NCI-H524 treated with DMSO at 0.1 percent for 48 hours (cell line): ENCODE measurements at places on chromosomes 4 and X.

GRCh38 chrX:48695534-48695896 lies 1.0 kb upstream of the SUV39H1 start:
- DNase-seq: peak; percentile 40

DNA sequence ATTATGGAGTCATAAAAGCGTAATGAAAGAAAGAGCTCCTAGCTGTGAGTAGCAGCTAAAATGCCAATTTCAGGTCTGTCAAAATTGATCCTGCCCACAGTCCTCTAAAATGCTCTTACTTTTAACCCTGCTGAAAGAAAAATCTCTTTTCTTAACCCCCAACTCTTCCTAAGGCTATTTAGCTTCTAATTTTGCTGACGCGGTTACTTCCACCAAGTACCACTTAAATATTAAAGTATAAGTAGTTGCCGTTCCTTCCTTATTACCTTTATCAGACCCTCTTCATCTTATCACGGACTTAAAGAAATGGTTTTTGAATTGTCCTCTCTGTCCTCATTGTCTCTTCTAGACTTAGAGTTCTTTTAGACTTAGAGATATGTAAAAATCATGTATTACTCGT lies 272.2 kb downstream of the FRMPD4 start:
- DNase-seq: no peak

- DNase-seq: no peak
These were observed 101.0 kb downstream of the OPHN1 start for GRCh38 chrX:68332201-68332731.

DNA sequence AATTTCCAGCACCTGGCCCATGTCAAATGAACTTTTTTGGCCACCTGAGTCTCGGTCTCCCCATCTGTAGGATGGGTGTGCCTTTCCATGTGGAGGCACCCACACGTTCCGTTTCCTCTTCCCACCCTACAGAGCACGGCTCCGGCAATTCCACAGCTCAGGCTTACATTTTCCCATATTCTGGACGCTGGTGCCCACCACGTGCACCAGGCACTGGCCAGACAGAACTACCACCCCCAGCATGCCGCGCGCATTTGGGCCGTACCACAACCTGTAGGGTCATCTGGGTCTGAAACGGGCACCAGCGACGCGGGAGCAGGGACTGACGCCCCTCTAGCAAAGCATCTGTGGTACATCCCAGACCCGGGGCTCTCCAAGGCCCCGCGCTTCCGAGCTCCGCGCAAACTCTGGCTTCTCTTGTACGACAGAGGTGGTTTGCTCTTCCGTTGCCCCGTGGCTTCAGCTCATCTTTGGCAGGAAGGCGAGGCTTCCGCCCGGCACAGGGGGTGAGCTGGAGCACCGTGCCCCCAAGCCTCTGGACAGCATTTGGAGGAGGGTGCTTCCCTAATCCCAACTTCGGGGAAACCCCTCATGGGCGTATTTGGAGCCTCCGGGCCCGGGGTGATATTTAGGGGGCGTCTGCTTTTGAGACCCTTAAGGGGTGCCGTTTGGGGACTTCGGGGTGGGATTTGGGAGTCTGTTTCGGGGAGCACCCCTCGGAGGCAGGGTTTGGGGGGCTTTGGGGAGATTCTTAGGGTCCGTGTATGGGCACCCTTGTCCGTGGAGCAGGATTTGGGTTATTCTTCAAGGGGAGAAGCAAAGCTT lies 3.0 kb upstream of the UBA1 start:
- peak; percentile 86 for DNase-seq

DNA sequence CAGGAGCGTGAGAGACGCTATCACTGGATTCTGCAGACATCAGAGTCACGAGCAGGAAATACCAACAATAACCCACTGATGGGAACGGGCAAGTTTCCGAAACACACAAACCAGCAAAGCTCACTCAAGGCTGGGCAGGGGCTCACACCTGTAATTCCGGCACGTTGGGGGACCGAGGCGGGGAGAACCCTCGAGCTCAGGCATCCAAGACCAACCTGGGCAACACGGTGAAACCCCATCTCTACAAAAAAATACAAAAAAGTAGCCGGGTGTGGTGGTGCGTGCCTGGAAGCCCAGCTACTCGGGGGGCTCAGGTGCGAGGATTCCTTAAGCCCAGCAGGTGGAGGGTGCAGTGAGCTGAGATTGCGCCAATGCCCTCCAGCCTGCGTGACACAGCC lies 17.2 kb upstream of the GTPBP6 start:
- DNase-seq: no peak

DNA sequence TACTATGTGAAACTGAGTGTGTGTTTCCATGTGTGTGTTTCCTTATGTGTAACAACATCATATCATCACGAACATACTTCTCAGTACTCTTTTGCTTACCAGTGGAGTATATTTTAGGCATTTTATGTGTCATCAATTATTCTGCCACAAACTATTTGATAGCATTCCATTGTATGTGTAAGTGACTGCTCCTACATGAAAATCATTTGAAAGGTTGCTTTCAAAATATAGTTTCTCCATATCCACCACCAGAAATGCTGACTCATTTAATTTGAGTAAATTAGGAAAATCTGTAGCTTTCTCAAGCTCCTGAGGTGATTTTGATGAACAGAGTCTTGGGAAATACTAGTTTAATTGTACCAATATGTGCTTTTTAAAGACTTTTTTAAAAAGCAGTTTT lies 376.2 kb downstream of the PCDH18 start:
- no peak for DNase-seq

- peak; percentile 8 for DNase-seq
These were observed 3.4 kb downstream of the ATP1B4 start for GRCh38 chrX:120365320-120365719.

DNA sequence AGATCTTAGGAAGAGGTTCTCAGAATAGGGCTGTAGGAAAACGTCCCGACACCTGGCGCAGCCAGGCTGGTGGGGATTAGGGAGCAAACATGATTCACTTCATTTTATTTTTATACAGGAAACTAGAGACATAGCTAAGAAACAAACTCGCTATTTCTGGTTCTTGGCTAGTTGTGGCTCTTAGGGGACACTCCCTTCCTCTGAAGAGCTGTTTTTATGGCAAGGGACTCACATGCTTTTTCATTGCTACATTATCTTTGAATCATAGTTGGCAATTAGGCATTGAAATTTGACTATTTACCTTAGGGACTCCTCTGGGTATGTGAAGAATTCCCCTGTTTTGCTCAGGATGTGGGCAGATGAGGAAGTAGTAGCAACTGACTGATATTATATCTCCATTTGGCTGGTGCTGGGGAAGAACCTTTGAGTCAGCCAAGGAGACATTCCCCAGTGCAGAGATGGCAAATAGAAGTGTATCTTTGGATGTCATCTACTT lies 174.5 kb downstream of the SMIM20 start:
- no peak for DNase-seq

GRCh38 chrX:154300816-154301215 lies 5.2 kb downstream of the TKTL1 start:
- no peak for DNase-seq

GRCh38 chr4:89939546-89939945 lies 44.9 kb downstream of the MMRN1 start:
- no peak for DNase-seq

DNA sequence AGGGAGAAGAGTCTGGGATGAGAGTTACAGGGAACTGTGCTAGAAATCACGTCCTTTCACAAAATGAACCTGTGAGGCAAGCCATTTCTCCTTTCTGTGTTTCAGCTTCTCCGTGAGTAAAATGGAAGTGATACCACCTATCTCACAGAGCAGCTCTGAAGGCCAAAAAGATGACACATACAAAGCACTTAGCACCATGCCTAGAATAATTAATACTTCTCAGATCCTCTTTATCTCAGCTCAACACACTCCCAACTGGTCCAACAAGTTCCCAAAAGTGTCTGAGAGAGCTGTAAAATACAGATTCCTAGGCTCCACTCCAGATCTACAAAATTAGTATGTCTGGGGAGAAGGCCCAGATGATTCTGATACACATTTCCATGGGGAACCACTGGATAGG lies 38.3 kb downstream of the LHFPL1 start:
- no peak for DNase-seq

DNA sequence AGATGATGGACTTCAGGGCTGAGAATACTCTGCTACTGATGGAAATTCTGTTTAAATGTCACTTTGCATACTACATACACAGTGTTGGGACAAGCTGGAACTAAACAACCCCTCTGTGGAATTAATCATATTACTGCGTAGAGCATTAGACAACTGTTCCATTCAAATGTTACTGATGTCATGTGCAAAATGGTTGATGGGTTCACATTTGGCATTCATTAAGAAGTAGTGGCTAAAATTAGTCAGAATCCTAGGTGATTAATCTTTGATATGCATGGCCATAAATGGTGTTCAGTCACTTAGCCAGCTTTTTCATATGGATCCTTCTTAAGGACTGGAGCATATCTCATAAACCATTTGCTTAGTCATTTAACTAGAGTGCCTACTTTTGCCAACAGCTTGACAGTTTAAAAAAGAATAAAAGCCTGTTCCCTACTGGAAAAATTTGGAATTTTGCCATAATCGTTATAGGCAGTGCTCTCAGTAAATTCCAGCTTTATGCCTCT lies 105.2 kb downstream of the RNF150 start:
- peak; percentile 53 for DNase-seq

DNA sequence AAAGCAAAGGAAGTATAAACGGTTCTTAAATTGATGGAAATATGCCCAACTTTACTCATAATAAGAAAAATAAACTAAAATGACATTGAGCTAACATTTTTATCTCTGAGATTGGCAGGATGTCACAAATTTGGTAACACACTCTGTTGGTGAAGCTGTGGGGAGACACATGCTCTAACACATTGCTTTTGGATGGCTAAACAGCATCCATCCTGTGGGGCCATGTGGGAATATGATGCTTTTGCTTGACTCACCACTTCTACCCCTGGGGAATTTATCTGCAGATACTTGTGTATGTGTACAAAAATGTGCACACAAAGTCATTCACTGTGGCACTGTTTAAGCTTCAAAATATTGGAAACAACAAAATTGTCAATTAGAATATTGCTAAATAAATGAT lies 100.2 kb downstream of the ANAPC4 start:
- no peak for DNase-seq

DNA sequence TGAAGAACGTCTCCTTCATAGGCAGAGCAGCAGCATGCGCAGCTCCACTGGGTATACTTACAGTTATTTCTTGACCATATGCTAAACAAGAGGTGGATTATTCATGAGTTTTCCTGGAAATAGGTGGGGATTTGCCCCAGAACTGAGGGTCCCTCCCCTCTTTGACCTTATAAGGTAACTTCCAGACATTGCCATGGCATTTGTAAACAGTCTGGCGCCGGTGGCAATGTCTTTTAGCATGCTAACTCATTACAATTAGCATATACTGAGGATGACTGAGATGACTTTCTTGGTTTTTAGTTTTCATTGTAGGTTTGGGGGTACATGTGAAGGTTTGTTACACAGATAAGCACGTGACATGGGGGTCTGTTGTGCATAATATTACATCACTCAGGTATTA lies 97.3 kb downstream of the MTNR1A start:
- no peak for DNase-seq

DNA sequence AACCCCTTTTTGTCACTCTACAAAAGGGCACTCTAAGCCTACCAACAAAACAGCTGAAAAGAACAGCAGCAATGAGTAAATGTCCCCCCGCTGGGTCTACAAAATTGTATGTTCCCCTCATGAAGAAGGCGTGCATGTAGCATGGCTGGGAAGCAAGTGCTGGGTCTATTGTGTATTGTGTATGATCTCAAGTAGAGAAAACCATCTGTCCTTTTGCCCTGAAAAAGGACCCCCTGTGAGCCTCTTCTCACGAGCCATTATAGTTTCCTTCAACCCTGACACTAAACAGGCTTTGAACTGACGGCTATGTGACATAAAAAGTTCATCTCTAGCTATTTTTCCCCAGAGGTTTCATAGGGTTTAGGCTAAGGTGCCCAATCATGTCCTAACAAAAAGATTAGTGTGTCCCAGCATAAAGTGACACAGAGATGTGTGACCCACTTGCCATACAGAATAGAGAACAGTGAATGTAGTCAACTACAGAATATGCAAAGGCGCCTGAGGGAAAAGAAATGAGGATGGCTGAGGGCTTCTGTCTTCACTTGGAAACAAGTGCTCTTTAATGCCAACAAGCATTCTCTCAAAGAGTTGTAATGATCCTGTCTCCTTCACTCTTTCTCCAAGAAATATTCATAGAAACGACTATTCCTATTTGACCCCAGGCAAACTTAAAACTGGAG lies 27.3 kb downstream of the COL25A1 start:
- DNase-seq: no peak

GRCh38 chrX:135951291-135951690 lies 22.5 kb downstream of the MMGT1 start:
- DNase-seq: no peak

- no peak for DNase-seq
These were observed 177.5 kb downstream of the NAA11 start for GRCh38 chr4:79148369-79148768.

GRCh38 chr4:94516067-94516466 lies 64.3 kb downstream of the PDLIM5 start:
- DNase-seq: no peak

GRCh38 chr4:185307136-185307950 lies 88.4 kb downstream of the LRP2BP start:
- DNase-seq: no peak

GRCh38 chr4:16255730-16256129 lies 29.5 kb upstream of the TAPT1 start:
- no peak for DNase-seq

DNA sequence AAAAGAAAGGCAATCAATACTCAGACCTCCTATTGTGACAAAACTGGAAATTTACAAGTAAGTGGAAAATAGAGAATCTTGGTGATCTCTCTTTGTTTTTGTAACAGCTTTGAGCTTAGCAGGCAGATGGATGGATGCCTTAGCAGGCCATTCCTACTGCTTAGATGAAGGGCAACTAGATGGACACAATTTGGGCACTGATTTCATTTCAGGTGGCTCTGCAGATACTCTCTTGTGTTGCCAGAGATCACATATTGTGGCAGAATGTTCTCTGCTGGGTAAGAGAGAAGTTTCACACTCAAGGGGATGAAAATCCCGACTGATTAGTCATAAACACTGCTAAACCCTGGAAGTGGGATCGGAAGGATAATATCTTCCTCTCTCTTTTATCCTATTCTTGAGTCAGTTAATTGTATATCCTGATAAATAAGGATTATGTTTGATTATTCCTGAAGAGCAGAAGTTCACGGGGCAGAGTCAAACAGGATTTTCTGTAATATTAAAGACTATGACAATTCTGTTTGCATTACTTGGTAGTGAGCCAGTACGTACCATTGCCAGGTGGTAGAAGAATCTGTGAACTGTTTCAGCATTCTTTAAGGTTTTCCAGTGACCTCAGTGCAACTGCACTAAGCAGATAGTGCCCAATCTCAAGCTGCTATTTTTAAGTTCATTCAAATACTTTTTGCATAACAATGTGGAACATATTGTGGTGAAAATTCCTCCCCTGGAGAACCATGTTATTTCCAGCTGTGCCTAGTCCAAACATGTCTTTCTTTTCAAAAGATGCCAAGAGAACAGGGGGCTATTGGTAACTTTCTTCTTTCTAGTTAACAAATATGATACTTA lies 974.3 kb downstream of the FSTL5 start:
- DNase-seq: no peak
